ENCODE measurements at places on chromosomes 12 and 14. TPM values are rescaled to one million over a fixed set of nuclear protein-coding genes. Genes with fewer than 3 reads are reported as not detected.

SPTB gene
- 0.44 TPM for total RNA-seq

PLA2G1B gene
- total RNA-seq = not detected

SOX5 gene
- 19.0 TPM for total RNA-seq

POLE2 gene
- 4.5 TPM for total RNA-seq

CYP27B1 gene
- 2.6 TPM for total RNA-seq

All from suprapubic skin (tissue), 4 donors.